ENCODE measurements at places on chromosomes 12 and 14. TPM values are rescaled to one million over a fixed set of nuclear protein-coding genes. Genes with fewer than 3 reads are reported as not detected.
A peak's percentile ranks its signal among the peaks of the same experiment; 100 is the strongest.

ADAMTS20 gene
- not detected for total RNA-seq

KLHDC1 gene
- total RNA-seq: 9.2 TPM

PDE3A gene
- total RNA-seq: 2.8 TPM

NELL2 gene
- 32.0 TPM for total RNA-seq

CIROP gene
- total RNA-seq: not detected

FOXG1 gene
- not detected for total RNA-seq

KRT86 gene
- total RNA-seq: 1.1 TPM

DNA sequence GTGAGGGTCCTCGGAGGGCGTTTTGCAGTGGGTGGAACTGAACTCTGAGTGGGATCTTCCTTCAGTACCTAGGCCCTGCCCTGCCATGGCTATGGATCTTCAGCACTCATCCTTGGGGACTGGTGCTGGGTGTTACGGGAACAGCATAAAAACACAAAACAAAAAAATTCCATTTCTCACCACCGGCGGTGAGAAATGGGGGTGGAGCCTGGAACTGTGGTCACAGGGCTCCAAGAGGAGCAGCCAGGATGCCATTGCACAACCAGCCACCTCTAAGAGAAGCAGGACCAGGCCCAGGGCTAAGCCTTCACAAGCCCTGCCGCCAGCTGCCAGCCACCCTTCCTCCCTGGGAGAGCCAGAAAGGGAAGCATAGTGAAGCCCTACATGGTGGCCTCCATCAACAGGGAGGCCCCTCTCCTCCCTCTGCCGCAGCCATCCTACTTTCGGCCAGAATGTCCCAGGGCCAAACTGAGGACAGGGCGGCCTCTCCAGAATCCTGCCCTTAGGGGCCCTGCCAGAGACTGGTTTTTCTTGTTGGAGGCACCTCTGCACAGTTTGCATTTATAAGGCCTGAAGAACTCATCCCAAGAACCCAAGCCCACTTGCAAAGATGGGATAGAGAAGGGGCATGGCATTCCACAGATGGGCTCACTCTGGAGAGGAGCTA, 76.5 kb downstream of the VCPKMT start:
- DNase-seq: no peak

DNA sequence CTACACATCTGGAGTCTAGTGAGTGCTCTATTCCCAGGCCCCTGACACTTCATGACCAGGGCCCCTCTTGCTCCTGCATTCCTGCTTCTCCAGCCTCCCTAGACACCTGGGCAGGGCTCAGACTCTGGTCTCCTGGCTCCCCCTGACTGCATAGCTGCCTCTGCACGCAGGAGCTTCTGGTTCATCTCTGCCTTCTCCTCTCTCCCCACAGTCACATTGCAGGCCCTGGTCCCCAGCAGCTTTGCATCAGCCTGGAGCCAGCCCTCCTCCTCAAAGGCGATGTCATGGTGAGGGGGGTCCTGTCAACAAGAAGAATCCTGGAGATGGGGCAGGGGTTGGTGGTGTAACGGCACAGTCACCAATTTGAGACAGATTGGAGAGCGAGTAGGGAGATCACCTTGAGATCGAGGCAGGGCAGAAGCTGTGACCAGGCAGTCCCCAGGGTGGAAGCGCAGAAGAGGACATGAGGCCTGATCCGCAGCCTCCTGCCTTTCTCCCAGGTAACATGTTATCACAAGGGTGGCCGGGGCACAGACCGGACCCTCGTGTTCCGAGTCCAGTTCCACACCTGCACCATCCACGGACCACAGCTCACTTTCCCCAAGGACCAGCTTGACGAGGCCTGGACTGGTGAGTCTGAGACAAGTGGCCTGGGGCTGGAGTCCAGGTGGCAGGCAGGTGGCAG, 8.1 kb downstream of the TNS2 start:
- peak; percentile 0 for DNase-seq

GRCh38 chr14:84825481-84826251, 704.3 kb upstream of the FLRT2 start:
- DNase-seq: no peak

GRCh38 chr14:101031186-101031585, 127.7 kb upstream of the RTL1 start:
- no peak for DNase-seq

DNA sequence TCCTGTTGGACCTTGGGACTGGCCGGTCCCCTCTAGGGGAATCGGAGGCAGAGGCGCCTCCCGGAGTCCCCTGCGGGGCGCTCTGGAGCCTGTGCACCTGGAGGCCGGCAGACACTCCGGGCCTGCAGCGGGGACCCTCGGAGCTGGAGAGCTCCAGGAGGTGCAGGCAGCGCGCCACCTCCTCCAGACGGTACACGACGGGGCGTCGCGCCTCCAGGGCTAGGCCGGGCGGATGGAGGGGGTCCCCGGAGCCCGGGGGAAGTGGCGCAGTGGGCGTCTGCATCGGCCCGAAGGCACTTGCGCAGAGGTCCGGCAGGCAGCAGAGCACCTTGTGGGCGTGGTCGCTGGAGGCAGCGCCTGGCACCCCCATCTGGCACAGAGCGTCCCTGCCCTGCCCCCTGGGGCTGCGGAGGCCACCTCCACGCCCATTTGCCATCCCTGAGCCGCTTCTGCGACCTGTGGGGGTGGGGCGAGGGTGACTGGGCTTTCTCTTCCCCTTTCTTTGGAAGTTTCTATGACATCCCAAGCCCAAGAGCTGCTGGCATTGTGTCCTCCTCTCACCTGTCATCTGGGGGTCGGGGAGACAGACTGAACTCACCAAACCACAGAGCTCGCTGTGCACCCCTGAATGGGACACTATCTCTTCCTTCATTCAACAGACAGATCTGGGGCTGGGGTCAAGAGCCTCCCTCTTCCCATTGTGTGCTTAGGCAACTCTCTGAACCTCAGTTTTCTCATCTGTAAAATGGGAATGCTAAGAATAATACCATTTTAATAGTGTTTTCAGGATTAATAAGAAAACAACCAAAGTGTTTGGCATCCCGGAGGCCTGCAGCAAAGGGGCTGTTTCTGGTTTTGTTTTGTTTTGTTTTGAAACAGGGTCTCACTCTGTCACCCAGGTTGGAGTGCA, 37.5 kb upstream of the CORO1C start:
- DNase-seq: peak; percentile 63

DNA sequence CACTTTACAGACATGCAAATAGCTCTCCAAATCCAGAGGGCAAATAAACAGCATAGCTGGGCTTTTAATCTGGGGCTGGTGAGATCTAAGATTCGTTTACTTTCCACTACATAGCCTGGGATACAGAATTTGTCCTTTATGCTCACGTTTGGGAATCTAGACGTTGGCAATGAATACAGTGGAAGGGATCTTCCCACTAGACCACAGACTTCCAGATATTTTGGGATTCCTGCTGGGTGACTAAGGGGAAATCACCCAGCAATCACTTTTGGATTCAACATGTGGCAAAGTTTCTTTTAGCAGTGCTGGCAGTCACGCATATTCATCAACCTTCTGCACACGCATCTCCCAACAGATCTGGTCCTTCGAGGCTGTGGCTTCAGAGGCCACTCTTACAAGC, 23.5 kb downstream of the APPL2 start:
- no peak for DNase-seq

- DNase-seq: no peak
Measured at GRCh38 chr14:26484562-26484961, 113.3 kb downstream of the NOVA1 start.

DNA sequence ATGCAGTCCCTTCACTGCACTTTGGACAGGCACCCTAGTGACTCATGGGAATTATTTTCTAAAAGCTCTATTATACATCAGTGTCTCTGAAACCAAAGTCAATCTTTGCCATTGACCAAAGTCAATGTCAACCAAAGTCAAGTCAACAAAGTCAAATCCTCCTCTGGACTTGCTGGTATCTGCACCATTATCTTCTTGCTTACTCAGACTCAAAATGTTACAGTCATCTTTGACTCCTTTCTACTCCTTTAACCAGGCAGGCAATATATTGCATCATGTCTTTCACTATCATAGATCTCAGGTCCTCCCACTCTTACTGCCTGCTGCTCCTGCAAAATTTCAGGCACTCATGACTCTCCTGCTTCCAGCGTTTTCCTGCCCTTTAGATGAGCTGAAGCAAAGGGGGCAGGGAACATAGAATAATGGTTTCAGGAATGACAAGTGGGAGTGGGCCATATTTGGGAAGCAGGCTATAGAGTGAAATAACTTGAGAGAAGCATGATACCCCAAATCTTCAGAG, 39.2 kb downstream of the IGF1 start:
- no peak for DNase-seq

All from thyroid gland (tissue), 4 donors.